Retina (tissue), 1 donor: ENCODE measurements at places on chromosomes 16 and 17.

DNA sequence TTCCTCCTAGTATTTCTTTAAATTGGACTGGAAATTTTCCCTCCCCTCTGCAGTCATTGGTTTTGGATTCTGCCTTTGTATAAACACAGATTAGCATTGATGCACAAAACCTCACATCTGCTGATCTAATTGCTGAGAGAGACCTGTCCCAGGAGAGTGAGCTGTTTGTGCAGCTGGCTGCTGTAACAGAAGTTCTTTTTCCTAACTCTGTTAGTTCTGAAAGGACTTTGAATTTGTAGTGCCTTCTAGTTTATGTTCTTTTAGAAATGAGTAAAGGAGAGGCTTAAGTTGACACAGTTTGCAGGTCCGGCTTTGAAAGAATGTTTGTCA lies 45.2 kb upstream of the KPNB1 start:
- no peak for DNase-seq

DNA sequence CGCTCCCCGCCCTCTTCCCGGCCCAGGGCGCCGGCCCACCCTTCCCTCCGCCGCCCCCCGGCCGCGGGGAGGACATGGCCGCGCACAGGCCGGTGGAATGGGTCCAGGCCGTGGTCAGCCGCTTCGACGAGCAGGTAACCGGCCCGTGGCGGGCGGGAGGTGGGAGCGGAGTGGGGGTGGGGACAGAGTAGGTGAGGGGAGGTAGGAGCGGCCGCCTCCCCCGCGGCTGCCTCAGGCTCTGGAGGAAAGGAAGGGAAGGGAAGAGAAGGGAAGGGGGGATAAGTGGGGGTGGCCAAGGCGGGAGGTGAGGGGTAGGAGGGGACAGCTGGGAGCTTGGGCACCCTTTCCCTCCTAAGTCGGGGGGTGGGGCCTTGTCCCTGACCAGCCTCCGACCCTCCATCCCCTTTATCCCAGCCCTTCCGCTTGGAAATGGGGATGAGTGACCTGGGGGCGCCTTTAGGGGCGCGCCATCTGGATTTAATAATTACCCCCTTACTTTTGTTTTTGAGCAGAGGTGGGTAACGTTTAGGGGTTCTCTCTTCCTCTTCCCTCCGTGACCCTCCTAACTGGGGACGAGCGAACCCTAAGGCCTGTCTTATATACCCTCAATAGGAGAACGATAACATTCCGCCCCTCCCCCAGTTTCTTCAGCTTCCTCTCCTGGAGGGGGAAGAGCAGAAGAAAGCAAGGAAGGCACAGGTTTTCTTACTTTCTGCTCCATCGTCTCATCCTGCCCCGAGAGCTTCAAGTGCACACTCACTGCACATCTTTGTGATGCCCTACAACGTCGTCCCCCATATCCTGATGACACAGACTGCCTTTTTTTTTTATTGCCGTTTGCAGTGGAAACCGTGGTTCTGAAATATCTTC lies 694 bp downstream of the NF1 start:
- peak; percentile 69 for DNase-seq

GRCh38 chr16:83338138-83338537 lies 469.6 kb upstream of the HSBP1 start:
- no peak for DNase-seq

- no peak for DNase-seq
These were observed 12.1 kb upstream of the HSD3B7 start for GRCh38 chr16:30972872-30973271.

DNA sequence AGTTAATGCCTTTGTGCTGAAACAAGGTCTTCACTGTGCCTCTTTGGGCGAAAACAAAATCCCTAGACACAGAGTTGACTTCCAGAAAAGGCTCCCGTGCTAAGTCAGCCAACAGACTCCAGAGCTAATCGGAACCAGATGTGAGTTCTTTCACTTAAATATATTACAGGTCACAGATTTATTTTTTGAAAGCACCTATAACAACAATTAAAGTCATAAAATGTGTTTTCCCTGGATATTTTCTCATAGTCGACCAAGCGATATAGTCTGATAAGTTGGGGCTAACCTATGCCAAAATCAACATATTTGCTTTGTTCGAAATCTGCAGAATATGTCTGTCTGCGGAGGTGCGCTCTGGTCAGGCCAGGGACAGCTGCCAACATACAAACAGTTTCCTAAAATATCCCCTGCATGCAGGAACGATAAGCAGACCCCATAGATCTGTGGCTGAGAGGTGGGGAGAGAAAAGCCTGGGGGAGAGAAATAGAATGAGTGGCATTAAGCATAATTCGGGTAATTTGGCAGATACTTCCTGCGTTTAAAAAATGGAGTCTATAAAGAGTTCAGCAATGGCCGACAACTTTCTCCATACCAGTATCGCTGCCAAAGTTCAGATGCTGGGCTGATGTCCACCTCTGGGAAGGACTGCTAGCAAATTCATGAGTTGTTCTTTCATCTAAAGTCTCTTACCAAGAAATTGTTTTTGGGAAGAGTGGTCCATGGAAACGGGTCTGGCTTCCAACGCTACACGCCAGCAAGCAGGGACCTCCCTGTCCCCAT lies 50.8 kb upstream of the MYH10 start:
- DNase-seq = no peak
